ENCODE measurements at places on chromosomes 5 and 9.

DNA sequence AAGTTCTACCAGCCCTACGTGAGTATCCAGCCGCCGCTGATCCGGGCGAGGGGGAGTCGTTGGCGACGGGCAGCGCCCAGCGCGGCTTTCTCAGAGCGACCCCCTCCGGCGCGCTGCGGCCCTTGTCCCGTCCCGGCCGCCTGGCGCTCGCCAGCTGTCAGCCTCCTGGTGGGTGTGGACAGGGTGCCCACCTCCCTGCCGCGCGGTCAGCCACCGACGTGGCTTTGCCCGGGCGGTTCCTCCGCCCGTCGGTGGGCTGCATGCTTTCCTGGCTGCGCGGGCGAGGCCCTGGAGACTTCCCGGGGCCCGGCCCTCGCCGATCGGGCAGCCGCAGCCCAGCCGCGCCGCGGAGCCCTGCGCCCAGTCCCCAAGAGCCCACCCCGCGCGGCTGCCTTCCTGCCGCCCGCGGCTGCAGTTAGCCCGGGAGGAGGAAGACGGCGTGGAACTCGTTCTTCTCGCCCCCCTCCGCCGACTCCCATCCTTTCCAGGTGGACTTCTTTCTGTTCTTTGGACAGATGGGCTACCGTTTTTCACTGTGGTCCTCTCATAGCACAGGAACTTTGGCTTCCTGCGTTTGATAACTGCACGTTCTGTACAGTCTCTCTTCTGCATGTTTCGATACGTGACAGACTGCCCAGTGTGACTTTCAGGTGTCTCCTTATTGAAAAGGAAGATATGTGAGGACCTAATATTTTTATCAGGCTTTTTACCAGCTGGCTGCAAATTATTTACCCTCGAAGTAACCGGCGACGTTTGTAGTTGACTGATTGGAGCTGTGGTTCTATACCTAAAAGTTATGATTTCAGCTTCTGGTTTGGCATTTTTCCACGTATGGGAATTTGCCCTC, 577 bp downstream of the AP3S1 start:
- peak; percentile 52 for DNase-seq

- no peak for DNase-seq
Measured at GRCh38 chr5:2921176-2921575, 169.7 kb upstream of the IRX2 start.

DNA sequence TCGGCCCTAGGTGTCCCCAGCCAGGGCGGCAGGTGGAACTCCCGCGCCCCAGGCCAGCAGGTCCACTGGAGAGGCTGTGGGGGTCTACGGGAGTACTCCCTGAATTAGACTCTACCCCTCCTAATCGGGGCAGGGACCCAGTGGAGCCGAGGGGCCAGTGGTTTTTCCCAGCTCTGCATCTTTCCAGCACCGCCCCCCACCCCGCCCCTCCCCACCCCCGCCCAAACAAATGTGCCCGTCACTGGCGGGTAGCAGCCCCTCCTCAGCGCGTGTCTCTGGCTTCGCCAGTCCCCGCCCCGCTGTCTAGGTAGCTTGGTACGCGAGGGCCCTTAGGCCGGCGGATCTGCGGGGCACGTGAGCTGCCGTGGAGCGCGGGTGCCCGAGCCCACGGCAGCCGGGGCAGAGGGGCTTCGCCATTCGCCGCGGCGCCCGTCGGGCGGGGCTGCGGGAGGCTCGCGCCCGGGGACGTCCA, 7.0 kb downstream of the UNC5A start:
- no peak for DNase-seq

DNA sequence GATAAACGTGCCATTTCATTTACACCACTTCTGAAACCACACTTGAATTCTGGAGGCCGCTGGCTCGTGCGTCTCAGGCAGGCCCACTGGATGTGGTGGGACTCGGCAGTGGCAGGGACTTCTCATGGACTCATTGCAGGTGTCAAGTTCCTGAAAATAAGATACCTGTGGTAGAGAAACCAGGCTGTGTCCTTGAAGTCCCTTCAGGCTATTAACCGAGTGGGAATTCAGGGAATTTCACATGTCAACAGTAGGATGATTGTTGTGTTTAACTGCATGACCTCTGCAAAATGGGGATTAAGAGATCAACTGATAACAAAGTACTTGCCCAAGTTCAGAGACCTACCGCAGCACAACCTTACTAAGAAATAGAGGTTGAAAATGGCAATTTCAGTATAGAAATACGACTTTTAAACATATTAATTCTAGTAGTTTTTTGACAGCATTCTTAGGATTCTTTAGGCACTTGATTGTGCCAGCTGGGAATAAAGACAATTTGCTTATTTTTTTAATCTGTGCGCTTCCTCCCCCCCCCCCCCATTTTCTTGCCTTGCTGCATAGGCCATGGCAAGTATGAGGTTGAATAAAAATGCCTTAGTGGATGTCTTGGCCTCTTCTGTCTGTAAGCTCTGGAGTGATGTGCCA, 26.8 kb downstream of the TRIP13 start:
- DNase-seq = no peak

- no peak for DNase-seq
Measured at GRCh38 chr5:129461711-129462332, 1.7 kb downstream of the ADAMTS19 start.

- DNase-seq = no peak
Measured at GRCh38 chr9:91180240-91180929, 181.3 kb downstream of the AUH start.

- no peak for DNase-seq
Measured at GRCh38 chr9:11323457-11323856, 710.7 kb upstream of the PTPRD start.

GRCh38 chr9:133608382-133608781, 807 bp downstream of the FAM163B start:
- DNase-seq = no peak

GRCh38 chr5:35758151-35758724, 98.5 kb upstream of the IL7R start:
- no peak for DNase-seq

GRCh38 chr5:144209361-144209760, 38.7 kb downstream of the KCTD16 start:
- no peak for DNase-seq

GRCh38 chr9:98972716-98973115, 29.0 kb downstream of the COL15A1 start:
- DNase-seq = no peak

GRCh38 chr5:142852416-142853198, 82.4 kb downstream of the ARHGAP26 start:
- no peak for DNase-seq

DNA sequence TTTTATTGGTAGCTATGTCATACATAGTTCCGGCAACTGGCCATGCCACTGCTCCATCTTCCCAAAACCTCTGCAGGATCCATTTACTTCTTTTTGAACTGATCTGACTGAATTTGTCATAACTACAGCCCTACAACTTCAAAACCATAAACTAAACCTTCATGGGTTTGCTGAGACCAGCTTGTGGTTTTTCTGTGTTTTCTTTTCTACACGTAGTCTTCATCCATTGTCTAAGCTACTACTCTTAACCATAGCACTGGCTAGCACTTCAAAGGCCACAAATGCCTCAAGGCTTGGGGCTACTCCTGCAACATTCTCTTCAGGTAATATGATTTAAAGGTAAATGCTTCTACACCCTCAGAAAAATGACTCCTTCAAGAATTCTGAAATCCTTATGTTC, 9.0 kb upstream of the KIF2A start:
- DNase-seq = no peak

DNA sequence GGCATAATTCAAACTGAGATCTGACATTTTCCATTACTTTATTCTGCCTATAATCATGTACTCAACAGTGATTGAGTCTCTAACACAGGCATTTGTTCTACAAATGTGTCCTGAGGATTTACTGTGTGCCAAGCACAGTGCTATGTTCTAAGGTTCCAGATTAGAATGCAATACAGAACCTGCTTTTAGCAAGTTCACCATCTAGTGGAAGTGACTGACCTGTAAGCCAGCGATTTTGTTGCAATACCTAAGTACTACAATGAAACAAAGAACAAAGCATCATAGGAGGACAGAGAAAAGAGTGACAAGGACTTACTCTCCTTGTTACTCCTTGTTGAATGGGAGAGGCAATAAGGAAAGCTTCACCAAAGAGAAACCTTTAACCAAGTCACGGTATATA, 348.1 kb downstream of the ELAVL2 start:
- no peak for DNase-seq

GRCh38 chr9:84983749-84984148, 314.2 kb downstream of the NTRK2 start:
- no peak for DNase-seq

DNA sequence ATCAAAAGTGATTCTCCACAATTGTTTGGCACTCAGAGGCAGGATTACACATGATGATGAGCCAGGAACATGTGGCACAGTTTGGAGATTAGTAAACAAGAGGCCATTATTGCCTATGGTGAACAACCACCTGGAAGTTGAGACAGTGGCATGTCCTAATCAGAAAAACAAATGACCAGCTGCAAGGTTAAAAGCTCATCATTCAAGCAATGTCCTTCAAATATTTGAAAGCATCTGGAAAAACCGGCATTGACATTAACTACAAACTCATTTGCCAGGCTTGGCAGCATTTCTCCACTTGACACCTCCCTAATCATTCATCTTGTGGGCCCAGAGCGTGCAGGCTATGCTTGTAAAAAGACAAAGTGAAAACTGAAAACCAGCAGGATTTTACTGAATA, 80.6 kb upstream of the MEGF10 start:
- DNase-seq = no peak

DNA sequence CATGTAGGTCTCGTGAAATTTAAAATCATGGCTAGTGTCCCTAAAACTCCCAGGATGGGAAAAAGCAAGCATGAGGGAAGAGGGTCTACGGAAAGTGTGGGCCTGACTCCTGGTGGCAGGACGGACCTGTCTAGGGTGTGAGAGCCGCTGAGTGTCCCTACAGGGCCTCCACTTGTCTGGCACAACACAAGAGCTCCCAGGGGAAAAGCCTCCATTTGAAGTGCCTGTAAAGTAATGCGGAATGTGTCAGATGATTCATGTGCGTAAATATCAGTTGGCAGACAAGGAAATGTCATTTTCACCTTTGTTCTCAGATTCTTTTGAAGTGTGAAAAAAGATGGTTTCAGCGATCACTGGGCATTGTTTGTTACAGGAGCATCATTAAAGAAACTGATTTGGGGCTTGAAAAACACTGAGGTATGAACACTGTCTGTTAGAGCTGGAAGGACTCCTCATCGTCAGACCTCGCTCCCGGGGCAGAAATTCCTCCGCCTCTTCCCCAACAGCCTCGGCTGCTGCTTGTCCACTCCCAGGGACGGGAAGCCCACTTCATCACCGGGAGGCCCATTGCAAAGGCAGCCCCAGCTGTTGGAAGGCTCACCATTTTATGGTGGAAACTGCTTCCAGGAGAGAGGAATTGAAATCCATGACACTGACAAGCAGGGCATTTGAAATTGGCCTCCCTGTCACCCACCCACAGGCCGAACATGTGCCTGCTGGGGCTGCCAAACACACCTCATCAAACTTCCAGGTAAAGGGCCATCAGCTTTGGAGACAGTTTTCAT, 240.8 kb downstream of the FSTL4 start:
- DNase-seq = no peak

GRCh38 chr9:15670246-15670645, 117.4 kb downstream of the CCDC171 start:
- no peak for DNase-seq

- no peak for DNase-seq
Measured at GRCh38 chr5:52010454-52010853, 627.2 kb downstream of the ISL1 start.

DNA sequence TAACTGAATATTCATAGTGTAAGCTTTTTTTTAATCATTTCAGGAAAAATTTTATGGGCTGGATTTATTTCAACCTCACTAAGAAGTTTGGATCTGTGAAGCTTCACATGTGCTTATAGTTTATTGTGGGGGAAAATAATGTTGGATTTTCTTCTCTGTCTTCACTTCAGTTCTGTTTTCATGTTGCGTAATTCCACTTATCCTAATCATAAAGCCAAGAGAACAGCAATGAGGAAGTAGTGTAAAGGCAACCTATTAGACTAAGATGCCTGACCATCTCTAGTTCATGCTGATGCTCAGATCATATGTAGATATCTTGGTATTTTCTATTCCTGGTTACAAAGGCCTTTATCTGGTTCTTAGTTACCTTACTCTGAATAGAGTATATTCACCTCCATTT, 50.0 kb downstream of the CD180 start:
- DNase-seq = peak; percentile 80

DNA sequence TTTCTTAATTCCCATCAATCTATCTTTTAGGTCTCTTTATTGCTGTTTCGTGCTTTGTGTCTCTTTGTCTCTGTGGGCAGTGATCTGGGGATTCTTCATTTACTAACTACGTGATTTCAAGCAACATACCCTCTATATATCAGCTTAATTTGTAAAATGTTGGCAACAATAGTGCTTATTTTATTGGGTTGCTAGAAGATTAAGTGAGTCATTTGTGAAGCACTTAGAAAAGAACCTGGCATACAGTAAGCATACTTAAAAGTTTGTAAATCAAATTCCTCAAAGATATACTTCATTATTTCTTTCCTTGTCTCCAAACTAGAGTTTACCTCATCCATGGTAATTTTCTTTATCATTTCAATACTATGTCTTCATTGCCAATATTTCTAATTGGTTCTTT, 669.7 kb downstream of the MAT2B start:
- no peak for DNase-seq

DNA sequence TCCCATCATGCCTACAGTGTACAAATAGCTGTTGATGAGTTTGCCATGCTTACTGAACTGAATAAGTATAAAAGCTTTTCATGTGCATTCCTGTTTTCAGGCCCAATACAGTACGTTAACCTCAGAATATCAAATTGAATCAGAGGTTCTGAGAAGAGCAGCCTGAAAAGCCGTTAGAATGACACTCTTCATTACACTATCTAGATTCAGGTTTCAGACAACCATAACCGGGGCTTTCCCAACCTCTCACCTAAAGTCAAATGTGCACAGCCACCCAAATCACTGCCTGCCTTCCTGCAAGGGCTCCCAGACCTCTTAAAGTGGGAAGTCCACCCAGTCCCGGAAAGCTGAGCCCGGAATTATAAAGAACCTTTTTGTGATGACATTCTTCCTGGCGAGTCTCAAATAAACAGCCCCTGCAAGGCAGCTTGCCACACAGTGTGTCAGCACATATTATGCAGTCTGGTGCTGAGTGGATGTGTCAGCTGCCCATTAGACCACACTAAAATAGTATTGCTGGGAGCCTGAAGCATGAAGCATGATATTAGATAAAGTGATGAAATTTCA, 245.8 kb downstream of the TLE4 start:
- DNase-seq = no peak

DNA sequence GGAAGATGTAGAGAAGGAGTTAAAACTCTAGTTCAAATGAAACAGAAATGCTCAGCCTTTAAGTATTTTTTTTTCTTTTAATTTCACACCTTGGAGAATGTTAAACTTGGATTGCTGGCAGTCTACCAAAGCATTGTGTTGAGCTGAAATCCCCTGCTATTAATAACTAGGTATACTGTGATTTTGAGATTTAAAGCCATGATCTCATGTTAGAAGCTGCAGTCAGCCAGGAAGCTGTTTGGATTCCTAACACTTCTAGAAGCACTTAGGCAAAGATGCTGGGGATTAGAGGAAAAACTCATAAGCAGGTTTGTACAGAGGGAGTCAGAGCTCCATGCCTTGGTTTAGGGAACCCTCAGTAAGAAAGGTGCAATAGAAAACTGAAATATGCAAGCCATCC, 141.4 kb downstream of the KIF4B start:
- no peak for DNase-seq
